Right ventricle myocardium superior (tissue), 1 donor: ENCODE measurements at places on chromosomes 1 and 21. TPM values are rescaled to one million over a fixed set of nuclear protein-coding genes. Genes with fewer than 3 reads are reported as not detected.

DNA sequence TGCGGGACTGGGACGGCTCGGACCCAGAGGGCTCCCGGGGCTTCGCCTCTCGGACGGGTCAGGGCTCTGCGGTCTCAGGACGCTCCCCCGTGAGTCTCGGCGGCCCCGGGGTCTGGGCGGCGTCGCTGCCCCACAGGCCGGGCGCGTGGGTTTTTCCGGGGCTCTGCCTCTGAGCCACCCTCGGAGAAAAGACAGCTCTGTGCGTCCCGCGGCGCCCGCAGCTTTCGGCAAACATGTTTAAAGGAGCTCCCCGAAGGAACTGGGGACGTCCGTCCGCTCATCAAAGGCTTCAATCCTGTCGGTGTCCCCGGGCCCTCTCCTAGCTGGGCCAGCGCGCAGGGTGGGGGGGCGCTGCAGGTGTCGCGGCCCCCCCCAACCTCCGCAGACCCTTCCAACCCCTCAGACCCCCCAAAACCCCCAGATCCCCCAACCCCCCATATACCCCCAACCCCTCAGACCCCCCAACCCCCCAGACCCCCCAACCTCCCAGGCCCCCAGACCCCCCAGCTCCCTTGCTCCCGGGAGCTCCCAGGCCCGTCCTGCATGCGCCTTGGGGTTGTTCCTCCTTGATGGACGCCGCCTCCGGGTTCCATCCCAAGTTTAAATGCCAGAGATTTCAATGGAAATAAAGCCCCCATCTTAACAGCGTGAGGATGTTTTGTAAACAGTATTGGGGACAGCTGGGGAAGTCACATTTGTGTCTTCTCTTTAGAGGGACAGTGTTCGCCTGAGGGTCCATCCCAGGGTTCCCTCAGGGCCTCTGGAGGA is 996 bp upstream of the C1orf159 start:
- DNase-seq = peak; percentile 35

- no peak for DNase-seq
Observed at GRCh38 chr1:71228742-71229365, 148.0 kb upstream of the ZRANB2 start.

DNA sequence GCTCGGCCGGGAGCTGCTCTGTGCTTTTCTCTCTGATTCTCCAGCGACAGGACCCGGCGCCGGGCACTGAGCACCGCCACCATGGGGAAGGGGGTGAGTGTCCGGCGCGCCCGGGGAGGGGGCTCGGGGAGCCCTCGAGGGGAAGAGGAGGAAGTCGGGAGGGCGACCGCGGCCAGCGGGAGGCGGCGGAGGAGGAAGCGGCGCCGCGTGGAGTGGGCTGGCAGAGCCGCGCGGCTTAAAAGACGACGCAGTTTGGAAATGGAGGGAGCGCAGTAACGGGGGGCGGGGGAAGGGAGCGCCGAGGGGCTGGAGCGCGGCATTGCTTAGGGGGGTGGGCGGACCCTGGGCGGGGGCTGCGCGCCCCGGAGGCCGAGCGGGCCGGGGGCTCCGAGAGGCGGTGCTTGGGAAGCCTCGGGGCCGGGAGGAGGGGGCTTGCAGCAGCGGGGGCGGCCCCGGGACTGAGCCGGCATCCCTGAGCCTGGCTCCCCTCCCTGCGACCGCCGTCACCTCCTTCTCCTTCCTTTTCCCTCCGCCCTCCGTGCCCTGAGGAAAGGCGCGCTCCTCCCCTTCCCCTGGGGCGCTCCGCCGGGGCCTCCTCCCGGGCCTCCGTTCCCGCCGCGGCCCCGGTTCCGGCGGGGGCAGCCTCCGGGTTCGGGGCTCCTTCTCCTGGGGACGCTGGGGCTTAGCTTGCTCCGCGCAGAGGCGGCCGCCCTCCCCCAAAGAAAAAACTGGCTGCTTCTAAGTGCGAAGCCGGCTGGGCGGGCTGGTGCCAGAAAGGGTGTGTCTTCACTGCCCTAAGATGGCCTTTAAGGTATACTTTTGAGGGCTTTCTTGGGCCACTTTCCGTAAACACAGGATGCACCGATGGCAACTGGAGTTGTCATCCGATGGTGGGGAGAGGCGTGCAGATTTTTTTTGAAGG is 648 bp downstream of the ATP1A1 start:
- peak; percentile 87 for DNase-seq

GRCh38 chr1:180923887-180924286 is 11.2 kb downstream of the KIAA1614 start:
- DNase-seq = no peak

DNA sequence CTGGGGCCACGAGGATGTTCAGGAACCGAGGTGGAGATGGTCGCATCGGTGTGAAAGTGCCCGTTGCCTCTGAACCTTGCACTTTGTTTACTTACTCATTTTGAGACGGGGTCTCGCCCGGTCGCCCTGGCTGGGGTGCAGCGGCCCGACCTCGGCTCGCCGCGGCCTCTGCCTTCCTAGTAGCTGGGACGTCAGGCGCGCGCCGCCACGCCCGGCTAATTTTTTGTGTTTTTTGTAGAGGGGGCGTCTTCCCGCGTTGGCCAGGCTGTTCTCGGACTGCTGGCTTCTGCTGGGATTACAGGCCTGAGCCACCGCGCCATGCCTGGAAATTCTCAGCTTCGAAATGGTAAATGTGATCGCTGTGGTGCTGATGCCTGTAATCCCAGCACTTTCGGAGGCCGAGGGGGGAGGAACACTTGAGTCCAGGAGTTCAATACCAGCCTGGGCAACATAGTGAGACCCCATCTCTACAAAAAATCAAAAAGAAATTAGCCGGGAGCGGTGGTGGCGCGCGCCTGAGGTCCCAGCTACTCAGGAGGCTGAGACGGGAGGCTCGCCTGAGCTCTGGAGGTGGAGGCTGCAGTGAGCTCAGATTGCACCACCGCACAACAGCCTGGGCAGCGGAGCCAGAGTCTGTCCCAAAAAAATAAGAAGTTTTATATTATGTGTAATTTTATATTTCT is 684 bp upstream of the MRPL20 start:
- no peak for DNase-seq

GRCh38 chr1:193066606-193067005 is 7.2 kb downstream of the RO60 start:
- no peak for DNase-seq

DNA sequence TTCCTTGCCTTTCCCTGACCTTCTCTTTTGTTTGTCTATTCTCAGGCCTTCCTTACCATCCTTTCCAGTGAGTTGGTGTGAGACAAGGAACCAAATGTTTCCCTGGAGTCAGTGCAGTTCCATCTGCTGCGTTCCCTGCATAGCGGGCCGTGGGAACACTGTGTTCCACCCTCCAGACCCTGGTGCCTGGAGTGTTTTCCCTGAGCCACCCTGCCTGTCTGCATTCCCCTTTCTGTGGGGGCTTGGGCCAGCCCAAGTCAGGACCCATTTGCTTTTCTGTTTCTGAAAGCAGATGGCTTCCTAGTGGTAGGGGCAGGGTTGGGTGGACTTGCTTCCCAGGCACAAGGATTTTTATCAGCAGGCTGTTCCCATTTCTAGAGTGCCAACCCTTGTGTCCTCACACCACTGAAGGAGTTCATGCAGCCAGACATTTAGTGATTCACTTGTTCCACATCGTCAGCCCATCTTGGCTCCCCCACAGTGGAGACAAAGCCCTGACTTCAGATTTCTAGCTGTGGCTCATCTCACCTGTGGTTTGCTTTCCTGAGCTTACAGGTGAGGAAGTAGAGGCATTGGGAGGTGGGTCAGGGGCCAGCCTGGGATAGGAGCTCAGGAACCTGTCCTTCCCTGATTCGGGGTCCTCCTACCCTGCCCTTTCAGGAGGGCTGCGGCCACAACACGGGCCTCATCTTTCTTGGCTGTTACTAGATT is 14.1 kb upstream of the MYOG start:
- no peak for DNase-seq

- DNase-seq = no peak
Observed at GRCh38 chr21:42736646-42737350, 83.4 kb downstream of the PDE9A start.

DNA sequence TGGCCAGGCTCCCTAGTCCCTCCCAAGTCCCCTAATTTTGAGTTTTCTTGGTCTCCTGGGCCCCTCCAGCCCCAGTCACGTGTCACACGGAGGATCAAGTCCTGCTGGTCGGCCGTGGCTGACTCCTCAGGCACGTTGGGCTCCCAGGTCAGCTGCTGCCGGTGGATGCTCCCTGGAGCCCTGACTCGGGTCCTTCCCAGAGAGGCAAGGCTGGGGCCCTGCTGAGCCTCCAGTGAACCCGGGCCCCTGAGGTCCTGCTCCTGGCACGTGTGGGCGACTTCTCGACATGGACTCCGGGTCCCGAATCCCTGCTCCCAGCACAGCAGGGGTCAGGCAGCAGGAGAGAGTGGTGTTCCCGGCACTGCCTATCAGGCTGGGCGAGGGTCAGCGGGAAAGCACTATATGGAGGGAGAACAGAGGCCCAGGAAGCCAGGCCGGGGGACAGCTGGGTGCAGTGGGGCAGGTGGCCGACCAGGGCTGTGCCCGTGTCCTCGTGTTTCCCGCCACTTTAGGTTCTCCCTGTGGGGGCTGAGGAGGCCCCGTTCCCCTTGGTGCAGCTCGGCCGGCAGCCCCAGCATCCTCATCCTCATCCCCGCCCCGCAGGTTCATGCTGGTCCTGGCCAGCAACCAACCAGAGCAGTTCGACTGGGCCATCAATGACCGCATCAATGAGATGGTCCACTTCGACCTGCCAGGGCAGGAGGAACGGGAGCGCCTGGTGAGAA is 13.2 kb downstream of the TMEM240 start:
- DNase-seq = no peak

DNA sequence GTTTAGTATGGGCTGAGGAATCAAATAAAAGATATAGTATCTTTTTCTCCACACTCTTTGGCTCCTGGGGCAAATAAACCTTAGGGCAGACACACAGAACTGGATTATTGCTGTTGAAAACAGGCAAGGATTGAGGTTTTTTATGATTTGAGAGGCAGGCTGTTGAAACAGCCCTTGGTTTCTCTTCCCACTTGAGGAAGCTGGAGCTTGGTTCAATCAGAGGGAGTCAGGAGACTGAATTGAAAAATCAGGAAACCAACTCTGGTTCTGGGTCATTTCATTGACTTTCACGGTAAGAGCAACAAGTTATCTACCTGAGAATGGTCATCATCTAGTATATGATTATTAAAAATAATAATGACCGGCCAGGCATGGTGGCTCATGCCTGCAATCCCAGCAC is 108.4 kb downstream of the CNIH3 start:
- DNase-seq = no peak

Gene LCA5L
- total RNA-seq = 0.83 TPM

GRCh38 chr1:222790115-222790514 is 24.7 kb upstream of the DISP1 start:
- DNase-seq = no peak

Gene SYT6
- not detected for total RNA-seq

DNA sequence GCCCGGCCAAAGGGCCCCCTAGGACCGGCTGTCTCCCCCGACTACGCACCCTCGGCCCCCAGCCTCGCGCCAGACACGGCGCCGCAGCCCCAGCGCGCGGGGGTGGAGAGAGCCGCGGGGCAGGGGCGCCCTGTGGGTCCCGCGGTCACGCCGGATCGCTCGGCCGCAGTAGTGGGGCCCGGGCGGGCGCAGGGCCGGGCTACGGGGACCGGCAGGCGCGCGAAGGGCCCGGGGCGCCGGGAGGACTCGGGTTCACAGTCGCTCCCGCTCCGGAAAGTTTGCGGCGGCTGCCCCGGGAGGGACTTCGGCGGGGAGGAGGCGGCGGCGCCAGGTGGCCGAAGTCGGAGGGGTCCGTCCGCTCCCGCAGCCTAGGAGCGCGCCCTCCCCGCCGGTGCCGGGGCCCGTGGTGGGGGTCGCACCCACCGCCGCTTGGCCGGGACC is 7.1 kb upstream of the ZNF669 start:
- no peak for DNase-seq

GRCh38 chr1:236460103-236460502 is 63.7 kb upstream of the LGALS8 start:
- no peak for DNase-seq

DNA sequence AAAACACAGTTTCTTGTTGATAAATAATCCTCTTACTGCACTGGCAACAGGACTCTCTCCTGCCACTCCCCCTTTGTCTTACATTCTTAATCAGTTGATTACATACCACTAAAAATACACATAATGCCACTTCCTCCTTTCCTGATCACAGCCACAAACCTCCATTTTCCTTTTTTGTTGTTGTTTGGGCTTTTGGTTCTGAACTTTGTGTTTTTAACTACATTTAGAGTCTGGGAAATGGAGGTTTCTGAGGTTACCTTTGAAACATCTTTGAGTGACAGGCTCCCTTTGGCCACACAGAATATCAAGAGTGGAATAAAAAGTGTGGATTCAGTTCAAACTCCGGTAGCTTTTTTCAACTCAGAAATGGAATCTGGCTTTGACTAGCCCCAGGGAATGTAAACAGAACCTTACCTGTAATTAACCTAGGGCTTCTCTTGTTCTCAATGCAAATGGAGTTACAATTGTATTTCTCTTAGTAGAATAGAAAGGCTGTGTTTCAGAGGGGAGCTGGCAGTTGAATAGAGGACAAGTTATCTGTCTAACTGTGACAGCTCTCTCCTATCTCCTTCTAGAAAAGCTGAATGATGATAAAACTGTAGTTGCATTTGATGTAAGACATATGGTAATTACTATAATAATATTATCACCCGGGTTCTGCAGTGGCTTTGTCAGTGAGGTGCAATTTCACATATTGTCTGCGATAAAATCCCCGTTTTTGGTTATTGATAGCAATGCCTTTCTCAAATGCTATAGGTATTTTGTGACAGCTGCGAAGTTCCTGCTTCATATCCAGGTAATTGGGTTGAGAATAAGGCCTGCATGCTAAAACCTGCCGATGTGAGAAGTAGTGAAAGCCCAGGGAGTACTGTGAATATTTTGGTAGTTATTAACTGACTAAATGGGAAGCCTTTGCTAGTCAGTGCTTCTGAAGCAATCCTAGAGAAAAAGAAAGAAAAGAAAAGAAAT is 66.9 kb downstream of the ST6GALNAC5 start:
- DNase-seq = no peak

DNA sequence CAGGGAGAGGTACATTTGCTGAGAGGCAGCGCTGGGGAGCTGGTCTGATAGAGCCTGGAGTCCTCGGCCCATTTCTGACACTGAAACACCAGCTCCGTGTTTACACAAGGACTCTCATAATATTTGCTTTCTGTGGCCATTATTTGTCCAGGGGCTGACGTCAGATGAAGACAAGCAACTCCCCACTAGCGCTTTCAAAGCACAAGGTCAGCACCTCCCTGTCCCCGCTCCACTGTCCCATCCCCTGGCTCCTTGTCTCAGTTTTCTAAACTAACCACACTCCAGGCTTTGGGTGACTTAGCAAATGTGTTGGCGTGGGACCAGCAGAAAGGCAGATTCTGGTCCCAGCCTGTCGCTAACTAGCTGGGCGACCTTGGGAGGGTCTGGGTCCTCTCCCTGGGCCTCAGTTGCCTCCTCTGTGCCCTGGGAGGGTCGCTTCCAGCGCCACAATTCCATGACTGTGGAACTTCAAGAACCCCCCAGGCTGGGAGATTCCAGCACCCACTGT is 37.4 kb upstream of the ZBTB40 start:
- no peak for DNase-seq

Gene EFNA3
- 0.75 TPM for total RNA-seq

Gene ELAVL4
- total RNA-seq = not detected

Gene TNFRSF18
- 0.32 TPM for total RNA-seq

GRCh38 chr1:159015440-159015909 is 5.8 kb downstream of the IFI16 start:
- peak; percentile 44 for DNase-seq

- no peak for DNase-seq
Observed at GRCh38 chr1:202252271-202252670, 58.7 kb downstream of the LGR6 start.

GRCh38 chr1:100631015-100631551 is 88.5 kb upstream of the VCAM1 start:
- DNase-seq = no peak

Gene CCDC30
- 1.5 TPM for total RNA-seq
